Mesendoderm (in vitro differentiated cells): ENCODE measurements at places on chromosomes 1 and 21.
A peak's percentile ranks its signal among the peaks of the same experiment; 100 is the strongest.

DNA sequence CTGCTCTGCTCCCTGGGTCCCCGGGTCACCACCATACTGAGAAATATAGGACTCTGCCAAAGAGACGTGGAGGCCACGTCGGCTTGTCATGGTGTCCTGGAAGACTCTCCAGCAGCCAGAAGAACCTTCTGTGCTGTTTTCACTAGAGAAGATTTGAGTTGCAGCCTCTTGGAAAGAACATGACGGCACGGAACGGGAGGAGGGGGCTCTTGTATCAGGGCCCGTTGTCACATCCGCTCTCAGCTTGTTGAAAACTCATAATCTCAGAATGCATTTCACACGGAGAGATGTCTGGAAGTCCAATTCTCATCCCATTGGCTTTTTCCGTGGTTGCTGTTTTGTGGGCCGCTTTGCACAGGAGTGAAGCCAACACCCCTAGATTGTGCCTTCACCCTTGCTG, 39.4 kb upstream of the FAM3B start:
- H3K27me3 ChIP-seq = no peaks in the 10 kb centered on the region
- H3K4me3 ChIP-seq = no peak overlapping the region
- DNase-seq = no peak
- no peaks in the 10 kb centered on the region for H3K4me1 ChIP-seq

DNA sequence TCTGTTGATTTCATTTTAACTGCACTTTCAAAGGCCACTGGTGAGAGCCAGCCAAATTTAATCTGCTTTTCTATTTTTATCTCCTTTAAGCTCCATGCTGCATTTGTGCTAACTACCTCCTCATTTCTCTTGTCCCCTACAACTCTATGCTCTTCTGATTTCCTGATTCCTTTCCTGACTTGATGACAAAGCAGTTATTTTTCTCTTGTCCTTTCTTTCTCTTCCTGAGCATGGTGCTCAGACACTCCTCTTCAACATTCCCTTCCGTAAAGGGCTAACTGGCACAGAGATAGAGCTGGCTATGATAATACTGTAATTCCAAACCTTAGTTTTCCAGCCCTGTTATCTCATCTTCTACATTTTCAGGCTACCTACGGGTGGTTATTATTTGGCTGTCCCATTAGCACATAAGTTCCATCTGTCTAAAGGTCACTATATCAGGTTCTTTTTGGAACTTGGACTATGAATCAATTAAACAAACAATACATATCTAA, 6.8 kb upstream of the BCAS2 start:
- no peak overlapping the region for H3K4me3 ChIP-seq
- no peaks in the 10 kb centered on the region for H3K36me3 ChIP-seq
- DNase-seq = no peak
- H3K27ac ChIP-seq = no peak overlapping the region
- H3K4me1 ChIP-seq = no peaks in the 10 kb centered on the region

DNA sequence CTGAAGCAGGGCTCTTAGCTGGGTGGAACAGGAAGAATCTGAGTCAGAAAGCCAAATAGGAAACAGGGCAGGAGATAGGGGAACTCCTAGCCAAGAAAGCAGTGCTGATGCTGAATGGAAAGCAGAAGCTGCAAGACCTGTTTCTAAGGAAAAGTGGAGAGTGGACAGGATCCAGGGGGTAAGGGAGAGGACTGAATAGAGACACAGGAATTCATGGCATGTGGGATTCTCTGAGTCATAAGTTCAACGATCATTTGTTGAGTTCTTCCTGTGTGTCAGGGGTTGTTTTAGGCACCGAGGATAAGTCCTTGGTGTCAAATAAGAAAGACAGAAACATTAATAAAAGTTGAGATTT, 153.8 kb upstream of the FGGY start:
- H3K4me3 ChIP-seq = no peak overlapping the region
- H3K27ac ChIP-seq = no peak overlapping the region
- peak; percentile 93 for DNase-seq
- no peaks in the 10 kb centered on the region for H3K27me3 ChIP-seq

DNA sequence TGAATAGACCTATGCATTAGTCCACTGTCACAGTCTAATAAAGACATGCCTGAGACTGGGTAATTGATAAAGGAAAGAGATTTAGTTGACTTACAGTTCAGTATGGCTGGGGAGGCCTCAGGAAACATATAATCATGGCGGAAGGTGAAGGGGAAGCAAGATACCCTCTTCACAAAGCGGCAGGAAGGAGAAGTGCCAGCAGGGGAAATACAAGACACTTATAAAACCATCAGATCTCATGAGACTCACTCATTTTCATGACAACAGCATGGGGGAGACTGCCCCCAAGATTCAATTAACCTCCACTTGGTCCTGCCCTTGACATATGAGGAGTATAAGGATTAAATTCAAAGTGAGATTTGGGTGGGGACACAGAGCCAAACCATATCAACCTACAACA, 59.4 kb downstream of the CAPN9 start:
- H3K4me3 ChIP-seq = no peak overlapping the region
- H3K36me3 ChIP-seq = no peaks in the 10 kb centered on the region

- H3K27ac ChIP-seq = no peak overlapping the region
- H3K4me3 ChIP-seq = no peak overlapping the region
- no peaks in the 10 kb centered on the region for H3K4me1 ChIP-seq
Measured at GRCh38 chr1:118346936-118347335, 161.9 kb upstream of the SPAG17 start.

- H3K27me3 ChIP-seq = no peaks in the 10 kb centered on the region
- DNase-seq = no peak
- no peak overlapping the region for H3K4me3 ChIP-seq
- no peaks in the 10 kb centered on the region for H3K4me1 ChIP-seq
Measured at GRCh38 chr1:10122926-10123325, 87.4 kb upstream of the KIF1B start.

GRCh38 chr21:17388226-17388625, 124.6 kb upstream of the CXADR start:
- H3K4me3 ChIP-seq = no peak overlapping the region
- no peaks in the 10 kb centered on the region for H3K27me3 ChIP-seq
- no peaks in the 10 kb centered on the region for H3K36me3 ChIP-seq
- DNase-seq = peak; percentile 23
- H3K27ac ChIP-seq = no peak overlapping the region
- H3K4me1 ChIP-seq = no peaks in the 10 kb centered on the region

GRCh38 chr21:35616090-35616489, 444.2 kb downstream of the SETD4 start:
- H3K4me3 ChIP-seq = no peak overlapping the region
- DNase-seq = no peak
- no peaks in the 10 kb centered on the region for H3K36me3 ChIP-seq
- H3K27me3 ChIP-seq = no peaks in the 10 kb centered on the region
- H3K4me1 ChIP-seq = no peaks in the 10 kb centered on the region
- no peak overlapping the region for H3K27ac ChIP-seq

- H3K27ac ChIP-seq = no peak overlapping the region
- peak; percentile 67 for DNase-seq
- H3K27me3 ChIP-seq = no peaks in the 10 kb centered on the region
- peaks cover 4% of the 10 kb centered on the region for H3K4me1 ChIP-seq
- no peak overlapping the region for H3K4me3 ChIP-seq
Measured at GRCh38 chr1:150813028-150813707, 5.1 kb upstream of the CTSK start.

DNA sequence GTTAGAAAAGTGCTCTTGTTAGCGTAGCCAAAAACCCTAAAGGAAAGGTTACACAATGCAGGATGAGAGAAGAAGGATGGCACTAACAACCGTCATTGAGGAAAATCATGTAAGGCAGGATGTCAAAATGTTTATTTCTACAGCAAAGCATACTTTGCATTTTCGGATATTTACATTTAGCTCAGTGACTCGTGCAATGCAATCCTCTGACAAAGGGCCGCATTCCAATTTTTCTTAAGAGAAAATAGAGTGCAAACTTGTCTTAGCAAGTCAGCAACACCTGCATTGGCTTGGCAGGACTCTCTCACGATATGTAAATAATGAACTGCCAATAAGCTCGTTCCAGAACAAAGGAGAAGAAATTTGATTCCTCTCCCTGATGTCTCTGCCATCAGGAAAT, 33.3 kb downstream of the TIAM1 start:
- no peak overlapping the region for H3K27ac ChIP-seq
- no peaks in the 10 kb centered on the region for H3K36me3 ChIP-seq
- no peaks in the 10 kb centered on the region for H3K27me3 ChIP-seq
- H3K4me1 ChIP-seq = peaks cover 3% of the 10 kb centered on the region

- H3K27me3 ChIP-seq = no peaks in the 10 kb centered on the region
- peak; percentile 91 for DNase-seq
- H3K4me1 ChIP-seq = no peaks in the 10 kb centered on the region
- no peak overlapping the region for H3K27ac ChIP-seq
Measured at GRCh38 chr1:241990040-241990439, 8.9 kb downstream of the MAP1LC3C start.
